ENCODE measurements at places on chromosomes 12 and 14. TPM values are rescaled to one million over a fixed set of nuclear protein-coding genes. Genes with fewer than 3 reads are reported as not detected.

CDKN1B gene
- 22.7 TPM for total RNA-seq

OLR1 gene
- 36.9 TPM for total RNA-seq

CBLN3 gene
- total RNA-seq = 2.8 TPM

SIX1 gene
- total RNA-seq = under 0.01 TPM

Data from myometrial cell (primary cell).